Right cardiac atrium (tissue), 5 donors: ENCODE measurements at places on chromosomes 13 and 19. TPM values are rescaled to one million over a fixed set of nuclear protein-coding genes. Genes with fewer than 3 reads are reported as not detected.

The NCAN gene
- not detected for total RNA-seq

The C19orf38 gene
- total RNA-seq: 0.39 TPM

The ZNF726 gene
- 0.17 TPM for total RNA-seq

The CAPN12 gene
- 0.22 TPM for total RNA-seq

DNA sequence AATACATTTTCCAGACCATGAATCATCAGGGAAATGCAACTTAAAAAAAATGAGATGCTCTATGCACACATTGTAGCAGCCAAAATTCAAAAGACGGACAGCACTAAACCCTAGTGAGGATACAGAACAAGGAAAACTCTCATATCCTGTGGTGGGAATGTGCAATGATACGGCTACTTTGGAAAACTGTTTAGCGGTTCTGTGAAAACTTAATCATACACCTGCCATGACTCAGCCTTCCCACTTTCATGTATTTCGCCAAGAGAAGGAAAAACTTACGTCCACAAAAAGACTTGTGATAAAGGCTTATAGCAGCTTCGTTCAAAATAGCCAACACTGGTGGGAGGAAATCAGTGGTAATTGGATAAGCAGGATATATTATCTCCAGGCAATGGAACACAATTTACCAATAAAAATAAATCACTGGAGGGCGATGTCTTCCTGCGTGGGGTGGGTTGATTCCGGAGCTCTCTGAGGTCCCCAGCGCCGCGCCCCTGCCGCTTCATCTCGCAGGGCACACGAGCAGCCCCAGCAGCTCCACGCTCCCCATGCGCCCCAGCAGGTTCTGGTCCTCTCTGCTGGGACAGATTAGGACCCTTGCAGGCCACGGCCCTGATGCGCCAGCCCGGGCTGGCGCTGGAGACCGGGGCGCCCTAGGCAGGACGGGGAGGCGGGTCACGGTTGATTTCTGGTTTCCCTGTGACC is 97.2 kb upstream of the ARHGEF7 start:
- DNase-seq: no peak

The MISP gene
- total RNA-seq: not detected

The CEACAM4 gene
- total RNA-seq: 0.25 TPM

- no peak for DNase-seq
Measured at GRCh38 chr13:33245505-33246158, 39.9 kb downstream of the STARD13 start.

DNA sequence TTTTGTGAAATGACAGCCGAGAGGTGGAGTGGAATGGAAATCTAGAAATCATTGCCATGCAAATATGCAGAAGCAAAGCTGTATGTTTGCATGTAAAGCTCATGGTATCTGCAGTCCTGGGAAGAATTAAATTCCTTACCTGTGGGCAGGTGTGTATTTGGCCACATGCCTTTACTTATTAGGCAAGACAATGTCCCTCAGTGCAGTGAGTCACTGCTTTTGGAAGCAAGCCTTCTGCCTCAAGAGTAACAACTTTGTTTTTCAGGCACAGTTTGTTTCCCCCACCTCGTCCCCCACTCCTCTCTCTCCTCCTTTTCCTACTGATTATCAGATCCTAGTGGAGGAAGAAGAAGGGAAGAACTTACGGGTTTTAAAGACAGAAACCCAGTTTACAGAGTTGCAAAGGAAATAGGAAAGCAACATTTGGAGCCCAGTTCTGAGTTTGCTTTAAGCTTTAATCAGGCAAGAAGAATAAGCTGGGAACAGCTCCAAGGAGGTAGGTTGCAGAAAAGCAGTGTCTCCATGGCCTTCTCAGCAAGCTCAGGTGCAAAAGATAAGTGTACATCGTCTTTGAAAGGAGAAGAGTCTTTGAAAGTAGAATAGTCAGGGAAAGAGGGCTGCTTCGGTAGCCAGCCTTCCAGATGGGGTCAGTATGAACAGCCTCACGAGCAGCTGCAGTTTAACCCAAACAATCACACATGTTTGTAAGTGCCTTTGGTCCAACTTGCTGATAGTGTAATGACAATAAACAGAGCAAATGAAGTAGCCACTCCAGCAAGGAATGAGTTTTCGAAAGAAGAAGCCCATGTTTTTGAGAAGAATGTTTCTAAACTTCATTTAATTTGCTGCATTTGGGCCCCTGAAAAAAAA is 190.1 kb downstream of the KLF5 start:
- no peak for DNase-seq

DNA sequence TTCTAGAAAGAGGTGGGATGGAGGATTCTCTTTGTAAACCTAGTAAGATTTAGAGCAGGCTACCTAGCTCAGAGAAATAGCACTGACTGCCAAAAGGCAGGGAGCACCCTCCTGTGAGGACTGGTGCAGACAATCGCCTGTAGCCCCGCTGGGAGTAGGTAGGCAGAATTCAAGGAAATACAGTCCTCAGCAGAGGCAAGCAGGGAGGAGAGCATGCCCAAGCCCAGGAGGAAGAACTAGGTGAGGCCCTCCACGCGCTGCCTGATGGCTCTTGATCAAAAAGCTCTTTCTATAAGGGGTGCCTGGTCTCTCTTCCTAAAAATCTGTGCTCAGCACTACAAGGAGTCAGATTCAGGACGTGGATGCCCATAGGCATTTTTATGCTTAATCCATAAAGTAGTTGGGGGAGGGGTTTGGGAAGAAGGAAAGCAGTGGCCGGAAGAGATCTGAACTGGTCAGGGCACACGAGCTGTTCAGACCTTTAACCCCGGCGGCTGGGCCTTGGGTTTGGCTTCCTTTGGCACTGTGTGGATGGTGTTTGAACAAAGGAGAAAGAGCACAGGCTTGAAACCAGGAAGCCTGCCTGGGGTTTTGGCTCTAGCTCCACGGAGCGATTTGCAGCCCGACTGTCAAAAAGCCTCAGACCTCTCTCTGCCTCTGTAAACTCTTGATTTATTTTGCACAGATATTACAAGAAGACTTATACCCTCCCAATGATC is 320.6 kb downstream of the FOXO1 start:
- peak; percentile 44 for DNase-seq

- DNase-seq: peak; percentile 94
Measured at GRCh38 chr13:50685491-50685890, 158.0 kb downstream of the DLEU7 start.

- no peak for DNase-seq
Measured at GRCh38 chr19:18590273-18591272, 2.0 kb downstream of the REX1BD start.

DNA sequence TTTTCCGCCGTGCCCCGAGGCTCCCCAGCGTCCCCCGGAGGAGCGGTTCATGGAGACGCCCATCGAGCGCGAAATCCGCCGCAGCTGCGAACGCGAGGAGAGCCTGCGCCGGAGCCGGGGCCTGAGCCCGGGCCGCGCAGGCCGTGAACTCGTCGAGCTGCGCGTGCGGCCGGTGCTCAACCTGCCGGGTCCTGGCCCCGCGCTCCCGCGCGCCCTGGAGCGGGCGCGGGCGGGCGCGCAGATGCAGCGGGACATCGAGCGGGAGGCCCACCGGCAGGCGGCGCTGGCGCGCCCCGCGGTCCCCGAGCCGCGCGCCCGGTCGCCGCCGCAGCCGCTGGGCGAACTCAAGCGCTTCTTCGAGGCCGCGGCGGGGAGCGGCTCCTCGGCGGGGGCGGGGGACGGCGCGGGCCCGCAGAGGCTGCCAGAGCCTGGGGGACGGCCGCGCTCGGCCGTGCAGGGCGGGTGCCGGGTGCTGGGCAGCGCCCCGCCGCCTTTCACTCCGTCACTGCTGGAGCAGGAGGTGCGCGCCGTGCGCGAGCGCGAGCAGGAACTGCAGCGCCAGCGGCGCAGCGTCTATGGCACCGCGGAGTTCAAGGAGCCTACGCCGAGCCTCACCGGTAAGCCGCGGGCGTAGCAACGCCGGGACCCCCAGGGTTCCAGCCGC is 807 bp downstream of the MISP3 start:
- DNase-seq: peak; percentile 92

DNA sequence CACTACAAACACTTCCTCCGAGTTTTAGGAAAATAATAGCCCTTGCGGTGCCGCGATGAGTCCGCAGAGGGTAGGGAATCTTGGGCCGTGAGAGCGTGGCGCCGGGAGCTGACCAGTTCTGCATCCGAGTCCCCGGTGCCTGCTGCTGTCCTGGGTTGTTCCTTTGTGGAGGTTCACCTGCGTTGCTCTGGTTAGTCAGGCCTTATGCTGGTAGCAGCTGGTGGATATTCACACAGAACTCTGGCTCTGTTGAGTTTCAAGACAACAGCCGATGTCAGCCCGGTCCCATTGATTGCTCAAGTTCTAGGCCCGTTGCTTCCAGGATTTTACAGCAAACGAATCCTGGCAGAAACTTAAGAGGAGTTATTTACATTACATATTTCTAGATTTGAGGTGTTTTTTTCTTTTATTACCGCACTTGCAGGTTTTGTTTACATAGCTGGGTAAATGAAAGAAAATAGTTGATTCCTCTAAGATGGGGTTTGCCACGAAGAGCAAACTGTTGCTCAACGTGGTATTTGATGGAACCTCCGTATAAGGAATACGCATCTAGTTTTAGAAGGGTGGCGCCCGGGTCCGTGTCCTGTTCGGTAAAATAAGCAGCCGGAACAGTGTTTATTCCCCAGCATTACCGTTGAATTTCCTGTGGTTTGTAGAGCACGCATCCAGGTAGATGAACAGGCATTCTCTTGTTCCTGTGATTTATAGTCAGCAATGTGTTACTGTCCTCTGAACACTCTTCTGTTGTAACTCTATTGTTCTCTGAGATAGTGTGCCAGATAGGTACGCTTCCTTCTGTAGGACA is 1.3 kb downstream of the CLDN10 start:
- peak; percentile 33 for DNase-seq

The LILRA2 gene
- total RNA-seq: 4.0 TPM

GRCh38 chr13:31717583-31717982 is 21.7 kb upstream of the RXFP2 start:
- DNase-seq: no peak

DNA sequence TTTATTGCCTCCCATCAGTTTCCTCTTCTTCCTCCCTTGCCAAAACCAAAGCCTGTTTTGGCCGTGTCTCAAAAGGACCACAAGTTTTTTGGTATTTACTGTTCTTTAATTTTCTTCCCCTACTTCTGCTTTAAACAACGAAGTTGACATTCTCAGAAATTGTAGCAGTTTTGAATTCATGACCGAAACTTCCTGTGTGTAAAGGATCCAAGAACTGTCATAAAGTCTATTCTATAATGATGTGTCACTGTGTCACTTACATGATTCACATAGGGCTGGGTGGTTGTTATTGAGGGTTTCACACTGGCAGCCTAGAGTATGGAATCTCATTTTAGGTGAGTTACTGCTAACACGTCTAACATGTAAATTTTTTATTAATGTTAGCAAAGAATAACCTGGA is 741.0 kb upstream of the KLHL1 start:
- DNase-seq: no peak

- DNase-seq: no peak
Measured at GRCh38 chr19:51548213-51548651, 16.8 kb upstream of the SIGLEC6 start.

DNA sequence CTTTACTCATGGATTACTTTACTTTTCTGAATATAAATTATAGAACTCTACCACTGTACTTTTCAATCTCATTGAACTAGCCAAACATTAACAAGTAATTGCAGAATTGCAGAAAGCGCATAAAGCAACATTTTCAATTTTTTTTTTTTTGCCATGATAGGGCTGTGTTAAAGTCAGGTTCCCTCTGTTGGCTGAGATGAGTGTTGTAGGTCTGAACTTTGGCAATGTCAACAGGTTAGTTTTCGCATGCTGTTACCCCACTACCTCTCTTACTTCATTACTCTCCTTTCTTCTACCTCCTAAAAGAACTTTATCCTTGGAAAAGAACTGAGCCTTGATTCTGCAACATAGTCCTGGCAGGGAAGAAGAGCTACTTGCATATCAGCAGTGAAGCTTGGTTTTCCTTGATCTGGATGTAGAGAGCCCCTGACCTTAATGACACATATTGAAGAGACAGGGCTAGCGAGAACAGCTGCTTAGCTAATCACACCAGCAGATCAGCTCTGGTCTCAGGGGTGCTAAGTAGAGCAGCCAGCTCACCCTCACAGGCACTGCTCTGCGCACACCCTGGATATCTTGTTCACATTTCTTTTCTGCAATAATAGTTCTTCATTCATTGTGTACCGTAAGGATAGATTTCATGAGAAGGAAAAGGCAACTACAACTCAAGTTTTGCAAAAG is 119.5 kb downstream of the FLT1 start:
- DNase-seq: no peak

DNA sequence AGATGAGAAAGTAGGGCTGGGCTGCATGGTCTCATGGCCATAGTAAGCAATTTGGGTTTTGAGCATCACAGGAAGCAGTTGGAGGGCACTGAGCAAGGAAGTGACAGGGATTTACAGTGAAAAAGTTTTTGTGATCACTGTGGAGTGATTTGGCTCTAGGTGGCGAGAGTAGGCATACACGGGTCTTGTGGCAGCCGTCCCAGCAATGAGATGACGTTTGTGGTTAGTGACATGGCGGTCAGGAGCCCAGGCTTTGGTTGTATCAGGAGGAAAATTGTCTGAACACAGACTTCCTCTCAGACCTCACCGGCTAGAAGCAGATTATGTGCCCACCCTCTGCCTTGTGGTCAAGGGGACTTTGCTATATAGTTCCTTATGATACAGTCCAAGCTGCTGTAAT is 3.3 kb downstream of the ZNF444 start:
- no peak for DNase-seq

The SERTM1 gene
- total RNA-seq: 0.14 TPM

- DNase-seq: no peak
Measured at GRCh38 chr13:46560778-46561177, 7.8 kb downstream of the LRCH1 start.

GRCh38 chr13:77222909-77223308 is 104.0 kb downstream of the MYCBP2 start:
- DNase-seq: no peak

DNA sequence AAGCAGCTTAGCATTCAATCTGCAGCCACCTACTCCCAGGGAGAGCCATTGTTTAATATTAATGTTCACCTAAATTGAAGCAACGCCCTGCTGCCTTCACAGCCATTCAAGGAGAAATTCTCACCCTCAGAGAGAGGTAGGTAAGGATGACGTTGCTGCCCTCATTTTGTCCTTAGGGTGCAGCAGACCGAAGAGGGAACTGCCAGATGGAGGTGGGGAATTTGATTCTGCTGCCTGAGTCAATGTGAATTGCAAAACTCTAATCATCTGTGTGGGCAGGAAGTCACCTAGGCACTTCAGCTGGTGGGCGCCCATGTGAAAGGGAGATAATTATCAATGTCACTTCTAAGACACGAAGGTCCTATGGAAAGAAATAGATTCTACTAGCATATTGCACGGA is 503.4 kb downstream of the TBC1D4 start:
- DNase-seq: no peak
